ENCODE measurements at places on chromosomes 13 and 19. TPM values are rescaled to one million over a fixed set of nuclear protein-coding genes. Genes with fewer than 3 reads are reported as not detected.

- DNase-seq: no peak
- no peak overlapping the region for H3K27ac ChIP-seq
Observed at GRCh38 chr19:44005973-44006372, 3.2 kb downstream of the ZNF230 start.

DNA sequence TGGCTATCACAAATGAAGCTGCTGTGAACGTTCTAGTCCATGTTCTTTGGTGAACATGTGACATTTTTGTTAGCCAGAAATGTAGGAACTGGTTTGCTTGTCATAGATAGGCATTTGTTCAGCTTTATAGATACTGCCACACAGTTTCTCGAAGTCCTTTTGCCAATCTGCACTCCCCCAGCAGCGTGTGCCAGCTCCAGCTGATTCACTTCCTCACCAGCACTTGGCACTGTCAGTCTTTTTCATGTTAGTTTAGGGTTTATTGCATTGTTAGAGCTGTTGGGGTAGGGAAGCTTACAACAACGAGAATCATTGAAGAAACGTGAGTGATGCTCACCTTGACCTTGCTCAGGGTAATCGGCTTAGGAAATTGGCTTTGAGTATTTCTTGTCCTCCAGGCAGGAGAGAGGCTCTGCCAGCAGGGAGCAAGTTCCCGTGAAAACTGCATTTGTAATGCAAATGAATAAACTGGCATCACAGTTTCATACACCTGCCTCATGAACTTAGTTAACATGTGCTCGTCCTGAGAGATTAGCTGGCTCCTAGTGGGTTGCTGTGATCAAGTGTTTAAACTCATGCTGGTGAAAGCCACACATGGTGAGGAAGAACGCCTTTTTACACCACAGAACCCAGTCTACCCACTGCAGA is 83.9 kb downstream of the ING1 start:
- no peak overlapping the region for H3K4me3 ChIP-seq
- H3K36me3 ChIP-seq: no peaks in the 10 kb centered on the region
- peaks cover 25% of the 10 kb centered on the region for H3K4me1 ChIP-seq
- H3K27ac ChIP-seq: no peak overlapping the region
- H3K27me3 ChIP-seq: no peaks in the 10 kb centered on the region

DNA sequence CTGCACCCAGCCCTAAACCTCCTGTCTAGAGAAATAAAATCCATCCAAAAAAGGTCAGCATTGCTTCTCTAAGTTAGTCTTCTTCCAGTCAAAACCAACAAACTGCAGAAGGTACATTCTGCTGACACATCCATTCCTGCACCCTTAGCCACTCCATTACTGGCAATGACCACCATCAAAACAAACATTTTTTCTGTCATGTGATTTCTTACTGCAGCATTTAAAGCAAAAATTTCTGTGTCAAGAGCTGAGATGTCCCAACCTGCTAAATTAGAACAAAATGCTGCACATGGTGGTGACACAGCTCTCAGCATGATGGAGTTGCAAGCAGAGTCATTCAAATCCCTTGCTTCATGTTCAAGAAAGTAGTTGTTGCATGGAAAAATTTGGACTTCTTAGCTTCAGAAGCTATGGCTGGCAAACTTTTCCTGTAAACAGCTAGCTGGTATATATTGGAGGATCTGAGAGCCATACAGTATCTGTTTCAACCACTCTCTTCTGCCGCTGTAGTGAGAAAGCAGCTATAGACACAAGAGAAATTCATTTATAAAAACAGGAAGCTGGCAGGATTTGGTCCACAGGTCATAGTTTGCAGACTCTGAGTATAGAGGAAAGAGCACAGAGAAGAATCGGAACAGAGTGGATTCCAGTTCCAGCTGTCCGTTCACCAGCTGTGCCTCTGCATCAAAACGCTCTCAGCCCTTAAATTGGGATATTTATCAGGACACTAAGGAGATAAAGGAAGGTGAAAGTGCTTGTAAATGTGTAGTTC is 17.4 kb downstream of the RUBCNL start:
- DNase-seq: no peak
- no peaks in the 10 kb centered on the region for H3K27me3 ChIP-seq
- peak overlapping the region; percentile 90 for H3K27ac ChIP-seq
- peak overlapping the region; percentile 5 for H3K4me3 ChIP-seq
- H3K4me1 ChIP-seq: peaks cover 40% of the 10 kb centered on the region
- H3K36me3 ChIP-seq: peaks cover 6% of the 10 kb centered on the region

PALM3 gene
- 0.82 TPM for total RNA-seq

LYL1 gene
- total RNA-seq: 0.47 TPM

- no peaks in the 10 kb centered on the region for H3K4me1 ChIP-seq
- no peak overlapping the region for H3K4me3 ChIP-seq
- no peaks in the 10 kb centered on the region for H3K27me3 ChIP-seq
- DNase-seq: no peak
- no peak overlapping the region for H3K27ac ChIP-seq
Observed at GRCh38 chr13:20512042-20512683, 13.5 kb downstream of the CRYL1 start.

DNA sequence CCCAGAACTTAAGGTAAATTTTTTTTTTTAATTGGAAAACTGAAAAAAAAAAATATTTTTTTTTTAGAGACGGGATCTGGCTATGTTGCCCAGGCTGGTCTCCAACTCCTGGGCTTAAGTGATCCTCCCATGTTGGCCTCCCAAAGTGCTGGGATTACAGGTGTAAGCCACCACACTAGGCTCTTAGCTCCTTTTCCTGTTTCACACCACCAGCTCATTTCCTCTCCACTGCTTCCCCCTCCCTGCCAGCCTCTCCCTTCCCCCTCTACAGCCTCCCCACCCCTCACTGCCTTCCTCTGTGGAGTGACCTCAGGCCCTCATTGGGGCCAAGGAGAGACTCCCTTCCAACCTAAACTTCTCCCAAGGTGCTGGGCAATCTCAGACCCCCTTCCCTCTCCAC is 4.2 kb upstream of the GIPR start:
- H3K4me3 ChIP-seq: no peak overlapping the region
- H3K36me3 ChIP-seq: no peaks in the 10 kb centered on the region
- H3K27me3 ChIP-seq: peaks cover 16% of the 10 kb centered on the region
- DNase-seq: no peak
- H3K27ac ChIP-seq: no peak overlapping the region
- H3K4me1 ChIP-seq: peaks cover 13% of the 10 kb centered on the region

- no peak overlapping the region for H3K27ac ChIP-seq
- no peaks in the 10 kb centered on the region for H3K27me3 ChIP-seq
- H3K36me3 ChIP-seq: no peaks in the 10 kb centered on the region
- no peak overlapping the region for H3K4me3 ChIP-seq
Observed at GRCh38 chr13:58992478-58993042, 1171.2 kb downstream of the DIAPH3 start.

- DNase-seq: no peak
- H3K36me3 ChIP-seq: peaks cover under 1% of the 10 kb centered on the region
- H3K4me1 ChIP-seq: peaks cover 38% of the 10 kb centered on the region
- no peak overlapping the region for H3K4me3 ChIP-seq
Observed at GRCh38 chr19:12788042-12788681, 3.1 kb upstream of the JUNB start.

ZBTB32 gene
- not detected for total RNA-seq

PTPRS gene
- total RNA-seq: 133 TPM

IRGC gene
- not detected for total RNA-seq

GRCh38 chr19:16452325-16452724 is 19.4 kb downstream of the EPS15L1 start:
- peaks cover 54% of the 10 kb centered on the region for H3K4me1 ChIP-seq
- peak overlapping the region; percentile 68 for H3K27ac ChIP-seq
- H3K27me3 ChIP-seq: no peaks in the 10 kb centered on the region
- DNase-seq: no peak
- peaks cover 2% of the 10 kb centered on the region for H3K36me3 ChIP-seq

DNA sequence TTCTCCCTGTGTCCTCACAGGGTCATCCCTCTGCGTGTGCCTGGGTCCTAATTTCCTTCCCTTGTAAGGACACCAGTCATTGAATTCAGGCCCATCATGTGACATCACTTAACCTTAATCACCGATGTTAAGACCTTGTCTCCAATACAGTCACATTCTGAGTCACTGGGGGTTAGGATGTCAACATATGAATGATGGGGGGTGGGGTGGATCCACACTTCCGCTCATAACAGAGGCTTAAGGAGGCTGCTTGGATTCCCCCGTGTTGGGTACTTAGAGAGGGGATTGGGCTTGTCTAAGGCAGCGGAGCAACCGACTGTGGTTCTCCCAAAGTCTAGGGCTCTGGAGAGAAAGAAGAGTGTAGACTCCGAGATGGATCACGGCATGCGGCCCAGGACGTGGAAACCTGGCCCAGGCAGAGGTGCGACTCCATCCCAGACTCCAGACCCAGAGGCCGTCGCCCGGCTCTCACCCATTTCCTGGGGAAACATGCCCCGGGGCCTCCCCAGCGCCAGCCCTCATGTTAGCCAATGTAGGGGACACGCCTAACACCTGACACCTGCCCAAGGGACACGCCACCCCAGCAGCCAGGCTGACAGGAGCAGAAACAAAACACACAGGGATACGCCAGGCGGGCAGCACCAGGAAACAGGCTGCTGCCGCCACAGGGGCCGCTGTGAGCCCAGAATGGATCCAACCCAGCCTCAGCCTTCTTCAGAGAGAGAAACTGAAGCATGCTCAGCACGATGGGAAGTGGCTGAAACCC is 17.1 kb upstream of the IGLON5 start:
- H3K4me3 ChIP-seq: no peak overlapping the region
- no peaks in the 10 kb centered on the region for H3K4me1 ChIP-seq
- DNase-seq: no peak

GRCh38 chr19:56310462-56310861 is 4.2 kb downstream of the ZSCAN5A start:
- no peak for DNase-seq
- H3K4me3 ChIP-seq: no peak overlapping the region
- no peaks in the 10 kb centered on the region for H3K27me3 ChIP-seq
- peaks cover 12% of the 10 kb centered on the region for H3K4me1 ChIP-seq
- no peak overlapping the region for H3K27ac ChIP-seq

DNA sequence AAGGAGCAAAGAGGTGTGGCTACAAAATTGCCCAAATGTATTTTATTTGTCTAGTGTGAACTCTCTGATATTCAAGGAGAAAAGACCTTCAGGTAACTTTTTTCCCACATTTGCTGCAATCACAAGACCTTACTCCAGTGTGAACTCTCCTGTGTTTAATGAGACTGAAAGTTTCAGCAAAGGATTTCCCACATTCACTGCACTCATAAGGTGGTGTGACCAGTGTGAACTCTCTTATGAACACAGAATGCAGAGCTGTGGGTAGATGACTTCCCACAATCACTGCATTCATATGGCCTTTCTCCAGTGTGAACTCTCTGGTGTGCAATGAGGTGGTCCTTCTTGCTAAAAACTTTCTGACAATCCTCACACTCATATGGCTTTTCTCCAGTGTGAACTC is 16.4 kb downstream of the ZNF814 start:
- no peaks in the 10 kb centered on the region for H3K27me3 ChIP-seq
- no peak overlapping the region for H3K27ac ChIP-seq
- no peaks in the 10 kb centered on the region for H3K4me1 ChIP-seq
- no peak for DNase-seq
- H3K4me3 ChIP-seq: no peak overlapping the region

DNA sequence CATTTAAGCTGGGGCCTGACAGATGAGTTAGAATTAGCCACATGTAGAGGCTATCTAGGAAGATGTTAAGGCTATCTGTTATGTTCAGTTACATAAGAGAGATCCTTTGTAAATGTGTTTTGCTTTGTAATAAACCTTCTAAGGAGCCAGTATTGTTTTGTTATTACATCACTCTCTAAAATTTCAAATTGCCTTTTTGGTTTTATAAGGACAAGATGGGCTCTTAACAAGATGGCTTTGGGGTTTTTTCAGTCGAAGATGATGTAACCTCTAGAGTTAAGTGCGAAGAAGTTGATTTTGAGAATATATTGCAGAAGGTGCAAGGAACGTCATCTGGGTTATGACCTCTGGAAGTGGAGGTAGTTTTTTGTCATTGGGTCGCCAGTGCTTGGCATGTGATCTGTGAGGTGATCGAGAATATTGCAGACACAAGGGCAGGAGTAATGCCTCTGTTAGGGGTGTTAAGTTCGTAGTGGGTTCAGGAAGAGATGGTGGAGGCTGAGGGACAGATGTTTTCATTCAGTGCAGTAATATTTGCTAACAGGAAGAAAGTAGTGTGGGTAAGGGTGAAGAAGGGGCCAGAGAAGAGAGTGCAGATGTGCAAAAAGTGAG is 12.7 kb downstream of the LSM14A start:
- H3K36me3 ChIP-seq: peaks cover 3% of the 10 kb centered on the region
- H3K27me3 ChIP-seq: no peaks in the 10 kb centered on the region
- peaks cover 72% of the 10 kb centered on the region for H3K4me1 ChIP-seq
- H3K27ac ChIP-seq: peak overlapping the region; percentile 59

DNA sequence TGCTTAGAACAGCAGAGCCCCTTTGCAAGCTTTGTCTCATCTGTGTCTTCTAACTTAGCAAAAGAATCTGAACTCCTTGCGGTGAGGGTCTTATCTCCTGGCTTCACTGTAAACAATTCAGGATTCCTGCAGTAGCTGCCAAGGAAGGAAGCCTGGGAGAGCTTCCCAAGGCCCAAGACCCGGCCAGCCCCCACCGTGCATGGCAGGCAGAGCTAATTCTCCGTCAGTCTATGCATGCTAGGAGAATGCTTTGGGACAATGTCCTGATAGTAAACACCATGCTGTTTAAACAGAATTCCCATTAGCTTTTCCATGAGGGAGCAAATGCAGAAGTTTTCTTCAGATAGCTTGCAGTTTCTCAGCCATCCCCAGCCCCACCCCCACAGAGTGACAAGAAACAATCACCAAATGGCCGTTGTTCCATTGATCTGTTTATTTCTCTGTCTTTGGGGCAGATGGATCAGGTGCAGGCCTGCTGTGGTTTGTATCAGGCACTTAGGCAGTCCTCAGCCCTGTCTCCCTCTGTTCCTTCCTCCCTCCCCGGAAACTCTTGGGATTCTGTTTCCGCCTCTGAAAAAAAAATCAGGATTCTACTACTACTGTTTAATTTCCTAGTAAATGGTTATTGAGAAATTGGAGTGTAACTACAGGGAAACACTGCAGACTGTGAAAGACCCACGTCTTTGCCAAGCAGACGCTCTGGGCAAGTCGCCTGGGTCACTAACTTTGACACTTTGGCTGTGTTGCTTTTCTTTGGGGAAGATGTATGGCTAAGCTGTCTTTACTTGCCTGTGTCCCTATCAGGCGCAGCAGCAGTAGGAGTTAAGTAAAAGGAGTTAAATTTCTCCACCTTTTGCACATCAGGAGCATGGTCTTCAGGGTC is 40.7 kb upstream of the SPATA13 start:
- no peak for DNase-seq
- H3K36me3 ChIP-seq: peaks cover 2% of the 10 kb centered on the region

Measured in chondrocyte (in vitro differentiated cells).